ENCODE measurements at places on chromosomes 2 and 18.

GRCh38 chr2:224077773-224078507 lies 38.9 kb upstream of the SERPINE2 start:
- DNase-seq: no peak

DNA sequence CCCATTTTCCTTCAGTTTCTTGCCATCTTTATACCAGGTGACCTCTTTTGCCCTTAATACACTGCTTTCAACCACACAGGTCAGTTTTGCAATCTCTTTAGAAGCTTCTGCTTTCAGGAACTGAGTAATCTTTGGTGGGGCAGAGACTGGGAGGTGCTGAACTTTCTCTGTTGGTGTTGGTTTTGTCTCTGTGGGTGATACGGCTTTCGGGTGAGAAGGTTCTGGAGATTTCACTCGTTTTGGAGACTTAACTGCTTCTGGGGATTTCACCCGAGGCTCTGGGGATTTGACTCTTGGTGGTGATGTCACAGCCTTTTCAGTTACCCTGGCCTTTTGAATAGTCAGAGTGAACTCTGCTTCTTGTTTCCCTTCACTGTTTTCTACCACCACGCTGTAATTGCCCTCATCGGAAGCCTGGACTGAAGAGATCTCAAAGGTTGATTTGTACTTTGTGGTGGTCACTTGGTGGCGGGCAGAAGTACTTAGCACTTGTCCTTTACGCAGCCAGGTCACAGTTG lies 50.4 kb downstream of the PLEKHA3 start:
- no peak for DNase-seq

GRCh38 chr2:153986488-153987229 lies 114.9 kb downstream of the GALNT13 start:
- no peak for DNase-seq

GRCh38 chr2:29443627-29444026 lies 328.4 kb downstream of the CLIP4 start:
- DNase-seq: no peak

GRCh38 chr2:140257692-140258300 lies 1477.6 kb upstream of the NXPH2 start:
- DNase-seq: no peak

- no peak for DNase-seq
These were observed 2.5 kb upstream of the DHRS9 start for GRCh38 chr2:169066897-169067296.

Measured in CMK (cell line).